Immature natural killer cell (primary cell): ENCODE measurements at places on chromosomes 11 and 22.

DNA sequence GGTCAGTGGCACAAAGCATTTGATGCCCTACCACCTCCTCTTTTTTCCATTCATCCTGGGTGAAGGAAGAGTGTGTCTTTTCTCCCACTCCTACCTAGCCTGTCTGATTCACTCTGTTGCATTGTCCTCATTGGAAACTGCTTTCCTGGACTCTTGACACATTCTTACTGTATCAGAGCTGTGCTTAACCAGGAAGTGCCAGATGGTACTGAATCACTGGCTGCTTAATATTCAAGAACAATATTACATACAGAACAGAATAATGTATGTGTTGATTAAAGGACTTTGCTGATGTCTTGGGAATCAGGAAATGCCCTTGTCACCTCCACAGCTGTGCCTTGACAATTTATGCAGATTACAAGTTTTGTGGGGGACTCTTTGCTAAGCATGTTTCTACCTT lies 44.4 kb downstream of the SVIP start:
- DNase-seq: no peak

DNA sequence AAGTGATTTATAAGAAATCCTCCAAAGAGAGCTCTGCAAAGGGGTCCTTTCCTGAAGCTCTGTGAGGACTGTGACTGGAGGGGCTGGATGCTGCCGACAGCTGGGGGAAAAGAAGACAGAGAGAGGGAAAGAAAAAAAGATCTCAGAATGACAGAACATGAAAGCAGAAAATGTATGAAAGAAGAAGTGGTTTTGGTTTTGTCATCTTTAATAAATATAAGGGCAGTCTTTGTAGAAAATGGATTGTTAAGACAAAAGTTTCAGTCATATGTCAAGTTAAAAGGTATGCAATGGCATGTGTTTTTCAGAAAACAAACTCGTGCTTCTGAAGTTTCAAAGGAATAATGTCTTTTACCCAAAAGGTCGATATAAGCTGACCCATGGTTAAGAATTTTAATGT lies 105.5 kb downstream of the CCDC83 start:
- no peak for DNase-seq

DNA sequence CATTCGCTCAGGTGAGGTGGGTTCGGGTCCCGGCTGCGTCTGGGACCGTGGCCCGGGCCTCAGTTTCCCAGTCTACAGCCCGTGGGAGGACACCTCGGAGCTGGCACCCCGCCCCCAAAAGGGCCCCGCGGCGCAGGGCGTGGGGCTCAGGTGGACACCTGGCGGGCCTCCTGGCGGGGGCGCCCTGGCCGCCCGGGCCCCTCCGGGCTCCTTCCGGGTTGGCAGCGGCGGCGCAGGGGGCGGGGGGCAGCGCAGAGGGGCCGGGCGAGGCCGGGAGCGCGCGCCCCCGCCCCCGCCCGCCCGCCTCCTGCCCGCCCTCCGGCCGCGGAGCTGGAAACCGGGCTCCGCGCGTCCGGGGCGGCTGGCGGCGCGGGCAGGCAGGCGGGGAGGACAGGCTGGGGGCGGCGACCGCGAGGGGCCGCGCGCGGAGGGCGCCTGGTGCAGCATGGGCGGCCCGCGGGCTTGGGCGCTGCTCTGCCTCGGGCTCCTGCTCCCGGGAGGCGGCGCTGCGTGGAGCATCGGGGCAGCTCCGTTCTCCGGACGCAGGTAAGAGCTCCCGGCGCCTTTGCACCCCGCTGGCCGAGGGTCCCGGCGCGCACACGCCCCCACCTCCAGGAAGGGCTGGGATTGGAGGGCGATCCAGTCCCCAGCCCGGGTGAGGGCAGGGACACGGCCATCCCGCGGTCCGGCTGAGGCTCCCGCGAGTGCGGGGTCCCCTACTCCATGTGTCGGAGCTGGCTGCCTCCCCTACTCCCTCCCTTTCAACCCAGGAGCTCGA lies at the start of gene EMID1:
TSS of gene EMID1 (plus strand) at position 303 of the 778 bp plus-strand sequence. CDS start at position 446, 143 bp downstream.
- peak; percentile 35 for DNase-seq

- no peak for DNase-seq
Measured at GRCh38 chr22:41772645-41773044, 27.8 kb upstream of the CCDC134 start.

DNA sequence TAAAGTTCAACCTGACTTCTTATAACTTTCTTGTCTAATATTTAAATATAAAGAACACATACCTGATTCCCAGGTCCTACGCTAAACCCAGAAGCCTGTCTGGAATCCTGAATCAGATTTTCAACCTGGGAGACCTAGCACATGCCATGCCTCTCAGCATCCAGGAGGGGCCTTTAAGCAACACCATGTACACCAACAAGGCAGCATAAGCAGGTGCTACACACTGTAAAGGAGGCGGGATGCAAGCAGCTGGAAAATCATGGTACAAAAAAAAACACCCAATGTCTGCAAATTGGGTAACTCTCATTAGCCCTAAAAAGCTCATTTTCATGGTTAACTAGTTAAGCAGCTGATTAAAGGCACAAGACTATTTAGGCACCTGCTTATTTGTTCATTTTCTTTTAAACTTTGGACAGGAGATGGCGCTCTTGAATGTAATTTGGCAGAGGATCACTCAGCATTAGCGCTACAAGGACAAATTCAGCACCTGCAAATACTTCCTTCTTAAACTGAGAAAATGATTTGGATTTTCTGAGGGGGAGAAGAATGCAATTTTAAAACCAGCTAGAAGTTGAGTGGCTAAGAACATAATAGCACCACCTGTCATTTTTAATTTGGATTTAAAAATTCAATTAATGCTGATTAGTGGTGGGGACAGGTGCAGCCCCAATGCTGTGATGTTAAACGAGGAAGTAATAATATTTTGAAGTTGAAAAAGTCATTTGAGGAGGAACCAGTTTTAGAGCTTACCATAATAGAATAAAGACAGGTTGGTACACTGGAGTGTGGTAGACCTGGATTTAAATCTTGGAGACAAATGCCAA lies 104.0 kb downstream of the FAR1 start:
- DNase-seq: peak; percentile 52

DNA sequence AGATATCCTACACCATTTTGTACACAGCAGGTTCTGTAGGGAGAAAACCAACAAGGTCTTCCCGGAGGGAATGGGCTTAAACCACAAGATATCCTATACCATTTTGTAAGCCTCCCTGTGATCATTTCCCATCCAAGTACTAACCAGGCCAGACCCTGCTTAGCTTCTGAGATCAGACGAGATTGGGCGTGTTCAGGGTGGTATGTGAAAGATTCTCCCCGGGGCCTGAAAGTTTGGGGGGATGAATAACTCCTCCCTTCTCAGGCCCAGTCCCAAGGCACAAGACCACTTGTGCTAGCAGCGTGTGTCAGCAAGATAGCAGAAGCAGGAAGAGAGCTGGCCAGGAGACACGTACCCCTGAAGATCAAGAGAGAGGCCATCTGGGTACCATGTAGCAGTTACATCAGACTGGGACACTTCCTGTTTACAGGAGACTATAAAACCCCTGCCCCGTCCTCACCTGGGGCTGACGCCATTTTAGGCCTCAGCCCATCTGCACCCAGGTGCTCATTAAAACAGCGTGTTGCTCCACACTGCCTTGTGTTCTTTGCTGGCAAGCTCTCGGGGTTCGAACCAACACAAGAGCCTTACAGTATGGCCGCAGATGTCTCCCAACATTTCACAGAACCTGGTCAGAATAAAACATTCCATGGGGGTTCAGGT lies 17.3 kb downstream of the MIF start:
- no peak for DNase-seq

GRCh38 chr22:50311606-50312351 lies 4.3 kb upstream of the PLXNB2 start:
- DNase-seq: no peak

DNA sequence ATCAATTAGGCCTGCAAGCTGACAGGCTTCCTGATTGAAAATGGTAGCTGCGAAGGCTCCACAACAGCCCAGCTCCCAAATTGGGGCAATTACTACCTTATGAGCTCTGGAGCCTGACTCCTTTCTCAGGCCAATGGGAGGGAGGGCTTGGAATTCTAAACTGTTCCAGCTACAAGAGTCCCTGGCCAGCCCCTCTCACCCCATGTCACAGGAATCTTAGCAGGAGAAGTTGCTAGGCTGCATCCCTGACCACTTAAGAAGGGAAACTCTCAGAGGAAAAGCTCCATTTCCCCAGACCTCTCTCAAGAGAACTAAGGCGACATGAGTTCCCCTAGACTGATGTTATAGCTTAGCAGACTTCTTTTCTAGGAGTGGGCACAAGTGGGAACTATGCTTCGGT lies 4.9 kb downstream of the LRP4 start:
- DNase-seq: no peak

DNA sequence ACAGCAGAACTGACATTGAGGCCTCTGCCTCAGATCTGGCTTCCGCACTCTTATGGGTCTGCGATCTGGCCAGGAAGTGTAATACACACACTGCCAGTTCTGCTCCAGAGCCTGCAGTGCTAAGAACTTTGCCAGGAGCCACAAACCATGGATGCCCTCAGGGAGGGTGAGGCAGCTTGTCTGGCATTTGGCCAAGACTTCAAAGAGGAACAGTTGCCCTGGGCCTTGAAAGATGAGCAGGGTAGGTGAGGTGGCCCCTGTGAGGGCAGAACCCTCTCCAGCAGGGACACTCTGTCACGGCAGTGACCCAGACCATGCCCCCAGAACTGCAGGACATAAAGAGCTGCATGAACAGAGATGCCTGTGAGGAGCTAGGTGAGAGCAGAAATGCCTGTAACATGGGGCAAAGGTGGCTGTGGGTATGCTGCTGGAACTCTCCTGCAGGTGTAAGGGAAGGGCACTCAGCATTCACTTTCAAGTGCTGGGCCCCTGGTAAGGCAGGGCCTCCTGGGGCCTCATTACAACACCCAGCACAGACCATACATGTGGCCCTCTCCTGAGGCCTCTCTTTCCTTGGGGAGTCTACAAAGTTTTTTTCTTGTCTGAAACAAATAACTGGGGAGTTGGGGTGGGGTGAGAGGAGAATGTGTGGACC lies 47.3 kb downstream of the NEU3 start:
- DNase-seq: no peak

DNA sequence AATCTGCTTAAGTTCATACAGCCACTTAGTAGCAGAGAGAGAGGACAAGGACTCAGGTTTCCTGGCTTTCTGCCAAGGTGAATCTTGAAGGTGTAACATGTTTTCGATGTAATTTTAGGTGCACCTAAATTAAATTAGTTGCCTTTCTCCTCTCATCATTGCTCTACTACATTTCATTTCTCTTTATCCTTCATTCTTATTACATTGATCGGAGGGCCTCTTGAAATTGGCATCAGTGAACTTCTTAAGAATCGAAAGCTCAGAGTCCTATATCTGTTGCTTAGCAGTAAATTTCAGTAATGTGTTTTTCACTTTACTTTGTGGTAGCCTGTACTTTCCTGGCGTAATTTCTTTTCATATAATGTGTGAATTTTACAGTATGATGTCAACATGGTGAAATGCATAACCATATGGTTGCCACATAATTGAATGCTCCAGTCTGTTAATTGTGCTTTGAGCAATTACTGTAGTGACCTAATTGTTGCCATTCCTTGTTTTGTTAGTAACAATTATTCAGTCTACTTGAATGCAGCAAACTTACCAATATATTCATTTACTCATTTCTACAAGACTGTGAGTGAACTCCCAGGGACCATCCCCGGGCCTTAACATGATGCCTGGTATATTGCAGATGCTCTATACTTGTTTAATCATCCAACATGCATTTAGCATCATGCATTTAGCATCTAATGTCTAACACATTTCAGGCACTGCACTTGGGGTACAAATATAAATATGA lies 138.1 kb downstream of the MAML2 start:
- DNase-seq: peak; percentile 67

DNA sequence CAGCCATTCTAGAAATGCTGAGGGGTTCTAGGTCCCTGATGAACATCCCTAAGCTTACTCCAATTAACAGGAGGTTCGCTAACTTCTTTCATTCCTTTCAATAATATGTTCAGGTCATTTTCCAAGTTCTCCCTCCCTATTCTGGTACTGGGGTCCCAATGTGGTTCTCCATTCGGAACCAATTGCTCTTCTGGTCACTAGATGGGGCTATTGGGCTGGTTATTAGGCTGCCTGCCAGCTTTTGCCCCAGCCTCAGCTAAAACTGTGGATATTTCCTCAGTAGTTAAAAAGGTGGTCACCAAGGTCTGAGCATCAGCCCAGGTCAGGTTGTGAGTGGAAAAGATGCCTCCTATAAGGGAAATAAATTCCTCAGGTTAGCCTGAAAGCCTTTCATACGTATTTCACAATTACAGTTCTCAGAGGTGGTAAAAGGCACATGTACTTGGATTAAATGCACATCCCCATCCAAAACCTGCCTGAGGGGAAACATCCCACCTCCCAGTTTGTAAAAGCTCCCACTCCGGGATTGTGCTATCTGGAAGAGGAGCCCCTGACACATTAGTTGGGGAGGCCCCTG lies 161.1 kb upstream of the CCDC179 start:
- peak; percentile 10 for DNase-seq

GRCh38 chr22:19517171-19517500 lies 7.1 kb downstream of the CLDN5 start:
- no peak for DNase-seq

- no peak for DNase-seq
Measured at GRCh38 chr11:46330563-46331281, 16.5 kb upstream of the DGKZ start.

GRCh38 chr11:122207921-122208764 lies 92.1 kb upstream of the BLID start:
- DNase-seq: no peak

DNA sequence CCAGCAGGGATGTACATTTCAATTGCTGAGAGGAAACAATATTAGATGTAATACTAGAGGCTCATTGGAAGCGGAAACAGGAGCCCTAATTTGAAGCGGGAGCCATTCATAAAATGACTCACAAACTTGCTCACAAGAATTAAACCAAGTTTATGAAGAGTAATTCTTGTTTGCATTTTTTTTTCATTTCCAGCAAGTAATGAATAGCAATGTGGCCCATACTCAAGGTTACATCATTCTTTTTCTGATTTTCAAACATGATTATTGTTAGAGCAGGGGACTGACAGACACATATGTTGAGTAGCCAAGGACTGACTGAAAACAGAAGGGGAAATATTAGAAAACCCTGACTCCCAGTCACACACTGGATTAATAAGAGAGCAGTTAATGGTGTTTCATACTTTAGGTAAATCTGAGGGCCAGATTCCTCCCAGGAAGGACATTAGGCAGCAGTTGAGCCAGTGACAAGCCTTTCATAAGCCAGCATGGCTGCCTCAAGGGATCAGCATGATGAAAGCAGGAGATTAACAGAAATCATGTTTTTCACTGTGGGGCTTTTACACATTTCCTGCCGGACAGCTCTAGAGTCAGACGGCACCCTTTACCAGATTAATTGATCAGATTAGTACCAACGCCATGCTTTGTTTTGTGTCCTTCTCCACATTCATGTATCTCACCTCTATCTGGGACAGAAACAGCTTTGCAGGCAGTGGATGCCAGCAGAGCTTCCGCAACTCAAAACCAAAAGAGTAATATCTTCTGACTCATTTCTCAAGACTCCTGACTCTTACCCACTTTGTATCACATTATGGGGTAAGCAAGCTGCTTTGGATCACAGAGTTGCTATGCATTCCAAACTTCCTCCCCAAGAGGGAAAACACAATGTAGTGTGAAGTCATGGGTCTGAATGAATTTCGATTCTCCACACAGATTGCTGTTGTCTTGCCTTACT lies 831.6 kb downstream of the KCNA4 start:
- no peak for DNase-seq
